Natural killer cell treated with Interleukin-12 subunit alpha and Interleukin-12 subunit beta and Interleukin-15 and Interleukin-18, amount 100 ng/mL, for 72 hours (primary cell): ENCODE measurements at places on chromosomes 16 and 17.

DNA sequence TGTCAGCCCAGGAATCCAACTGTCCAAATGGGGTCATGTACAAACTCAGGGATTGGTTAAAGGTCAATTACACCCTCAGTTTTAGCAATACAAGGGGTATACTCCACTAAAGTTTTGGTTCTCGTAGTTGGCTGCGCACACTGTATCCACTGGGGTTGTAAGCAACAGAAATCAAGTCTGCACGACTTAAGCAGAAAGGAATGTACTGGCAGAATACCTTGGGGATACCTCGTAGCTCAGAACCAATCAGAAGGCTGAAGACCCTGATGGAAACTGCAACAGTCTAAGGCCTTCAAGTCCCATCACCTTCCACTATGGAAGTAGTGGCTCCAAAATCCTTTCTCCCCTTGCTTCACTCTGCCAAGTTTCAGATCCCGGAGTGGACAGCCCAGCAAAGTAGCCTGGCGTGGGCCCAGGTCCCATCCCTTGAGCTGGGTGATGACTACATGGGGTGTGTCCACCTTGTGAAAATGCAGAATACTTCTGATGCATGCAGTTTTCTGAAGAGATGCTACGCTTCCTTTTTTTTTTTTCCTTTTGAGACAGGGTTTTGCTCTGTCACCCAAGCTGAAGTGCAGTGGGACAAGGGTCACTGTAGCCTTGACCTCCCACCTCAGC is 21.1 kb upstream of the RPH3AL start:
- DNase-seq: no peak

- DNase-seq: peak; percentile 85
These were observed 31.7 kb upstream of the ARL4D start for GRCh38 chr17:43366891-43367736.

DNA sequence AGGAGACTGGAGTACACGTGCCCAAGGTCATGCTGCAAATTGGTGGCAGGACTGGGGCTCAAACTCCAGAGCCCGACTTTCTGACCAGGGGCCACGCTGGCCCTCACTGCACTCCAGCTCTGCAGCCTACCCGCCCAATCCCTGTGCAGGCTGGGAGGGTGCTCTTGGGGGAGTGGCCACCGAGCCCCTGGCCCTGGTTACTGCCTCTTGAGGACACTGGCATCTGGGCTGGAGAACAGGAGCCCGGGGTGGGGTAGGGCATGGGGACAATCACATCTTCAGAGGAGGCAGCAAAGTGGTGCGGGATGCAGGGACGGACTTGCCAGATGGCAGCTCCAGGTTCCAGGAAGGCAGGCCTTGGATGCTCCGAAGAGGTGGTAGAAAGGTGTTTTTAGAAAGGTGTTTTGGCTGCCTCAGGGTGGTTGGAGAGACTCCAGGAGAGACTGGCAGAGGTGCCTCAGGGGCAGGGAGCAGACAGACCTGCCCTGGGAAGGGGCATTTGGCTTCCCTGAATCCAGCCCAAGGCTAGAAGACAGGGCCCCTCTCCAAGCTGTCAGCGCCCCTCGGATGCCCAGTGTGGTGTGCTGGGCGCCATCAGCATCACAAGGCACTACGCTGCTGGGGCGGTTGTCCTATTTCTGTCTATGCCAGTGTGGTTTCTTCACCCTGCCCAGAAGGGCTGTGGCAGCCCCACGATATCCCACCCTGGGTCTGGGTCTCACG is 220.6 kb downstream of the NTN1 start:
- no peak for DNase-seq

- no peak for DNase-seq
These were observed 257.1 kb downstream of the FTO start for GRCh38 chr16:53960954-53961616.

DNA sequence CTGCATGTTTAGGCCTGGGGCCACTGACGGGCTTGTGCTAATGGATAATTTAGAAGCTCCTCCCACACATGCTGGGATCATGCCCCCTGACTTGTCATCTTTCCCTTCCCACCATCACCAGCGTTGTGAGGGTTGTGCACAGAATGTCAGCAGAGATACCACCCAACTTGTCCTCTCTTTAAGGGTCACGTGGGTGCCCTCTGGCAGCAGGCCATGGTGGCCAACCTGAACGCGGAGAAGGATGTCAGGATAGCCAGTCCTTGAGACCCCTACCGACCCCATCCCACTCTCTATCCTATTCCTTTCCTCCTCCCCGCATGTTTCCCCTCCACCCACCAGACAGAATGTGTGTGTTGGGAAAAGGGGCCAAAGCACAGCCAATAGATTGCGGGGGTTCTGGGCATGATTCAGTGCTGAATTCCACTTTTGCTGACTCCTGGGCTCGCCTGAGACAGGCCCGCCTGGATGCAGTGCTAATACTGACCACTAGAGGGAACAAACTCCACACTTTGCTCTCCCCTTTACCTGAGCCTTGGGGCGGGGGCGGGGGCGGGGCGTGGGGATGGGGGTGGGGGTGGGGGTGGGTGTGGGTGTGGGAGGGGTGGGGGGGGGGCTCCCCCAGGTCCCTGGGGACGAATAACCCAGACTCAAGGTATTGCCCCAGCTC is at the start of gene GH2:
Gene GH2 (minus strand): TSS at position 10 of the 667 bp plus-strand sequence. CDS start 143 bp downstream, outside the sequence.
- DNase-seq: no peak

GRCh38 chr16:79928142-79928873 is 327.8 kb upstream of the MAF start:
- no peak for DNase-seq

DNA sequence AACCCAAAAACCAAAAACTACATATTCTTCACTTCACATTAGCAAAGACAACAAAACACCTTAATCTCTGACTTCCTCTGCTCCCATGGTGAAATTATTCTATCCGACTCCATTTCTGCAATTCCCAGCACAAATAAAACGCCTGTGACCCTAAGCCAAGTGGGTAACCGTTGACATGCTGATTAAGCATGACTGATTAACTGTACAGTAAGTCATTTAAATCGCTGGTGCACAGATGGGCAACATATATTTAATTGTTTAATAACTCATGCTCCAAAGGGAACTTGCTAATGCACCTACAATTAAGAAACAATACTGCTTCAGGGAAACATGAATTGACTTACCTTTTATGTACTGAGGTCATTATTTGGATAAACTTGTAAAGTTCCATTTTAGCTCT is 436.7 kb downstream of the KIF2B start:
- DNase-seq: no peak

DNA sequence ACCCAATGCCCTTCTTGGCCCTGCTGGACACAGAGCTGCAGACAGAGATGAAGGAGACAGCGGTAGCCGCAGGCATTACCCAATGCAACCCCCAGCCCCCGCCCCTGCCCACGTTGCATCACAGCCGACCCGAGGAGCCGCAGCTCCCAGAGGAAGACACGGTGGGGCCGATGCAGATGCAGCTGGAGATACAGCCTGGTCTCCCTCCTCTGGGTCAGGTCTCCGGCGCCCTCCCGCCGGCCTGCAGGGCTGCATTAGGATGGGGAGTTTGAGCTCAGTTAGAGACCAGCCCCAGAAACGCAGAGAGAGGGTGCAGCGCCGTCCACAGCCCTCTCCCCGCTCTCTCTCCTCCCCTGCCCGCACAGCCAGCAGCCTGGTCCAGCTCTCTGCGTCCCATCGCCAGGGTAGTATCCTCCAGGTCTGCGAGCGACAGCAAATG is 19.4 kb upstream of the UBE2I start:
- DNase-seq: no peak

- DNase-seq: no peak
These were observed 8.8 kb downstream of the TAX1BP3 start for GRCh38 chr17:3659541-3660111.

- no peak for DNase-seq
These were observed 52.6 kb downstream of the RAB11FIP4 start for GRCh38 chr17:31444026-31444425.

DNA sequence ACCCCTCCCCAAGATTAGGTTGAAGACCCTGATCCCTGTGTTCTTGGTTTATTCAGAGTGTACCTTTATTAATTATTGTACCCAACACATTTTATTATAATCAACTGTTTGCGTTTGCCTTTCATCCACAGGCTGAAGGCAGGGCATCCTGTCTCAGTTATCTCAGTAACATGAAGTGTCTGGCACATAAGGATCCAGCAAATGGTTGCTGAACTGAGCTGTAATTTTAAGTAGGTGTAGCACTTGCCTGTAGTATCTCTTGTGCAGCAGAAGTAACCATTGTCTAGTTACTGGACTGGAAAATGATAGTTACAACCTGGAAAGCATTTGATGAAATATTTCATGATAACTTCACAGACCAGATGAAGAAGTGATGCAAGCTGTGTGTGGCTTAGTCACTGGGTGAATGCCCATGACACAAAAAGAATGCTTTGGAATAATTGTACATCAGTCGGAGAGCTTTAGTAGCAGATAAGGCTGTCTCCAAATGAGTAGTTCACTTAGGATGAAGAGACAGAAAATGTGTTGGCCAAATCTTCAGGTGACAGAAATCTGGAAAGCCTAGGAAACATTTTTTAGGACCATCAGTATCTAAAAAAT is 56.6 kb downstream of the ESRP2 start:
- no peak for DNase-seq

- no peak for DNase-seq
These were observed 134.5 kb downstream of the CDH13 start for GRCh38 chr16:82761236-82761635.

- no peak for DNase-seq
These were observed 42.8 kb downstream of the ABCC12 start for GRCh38 chr16:48113001-48113400.

DNA sequence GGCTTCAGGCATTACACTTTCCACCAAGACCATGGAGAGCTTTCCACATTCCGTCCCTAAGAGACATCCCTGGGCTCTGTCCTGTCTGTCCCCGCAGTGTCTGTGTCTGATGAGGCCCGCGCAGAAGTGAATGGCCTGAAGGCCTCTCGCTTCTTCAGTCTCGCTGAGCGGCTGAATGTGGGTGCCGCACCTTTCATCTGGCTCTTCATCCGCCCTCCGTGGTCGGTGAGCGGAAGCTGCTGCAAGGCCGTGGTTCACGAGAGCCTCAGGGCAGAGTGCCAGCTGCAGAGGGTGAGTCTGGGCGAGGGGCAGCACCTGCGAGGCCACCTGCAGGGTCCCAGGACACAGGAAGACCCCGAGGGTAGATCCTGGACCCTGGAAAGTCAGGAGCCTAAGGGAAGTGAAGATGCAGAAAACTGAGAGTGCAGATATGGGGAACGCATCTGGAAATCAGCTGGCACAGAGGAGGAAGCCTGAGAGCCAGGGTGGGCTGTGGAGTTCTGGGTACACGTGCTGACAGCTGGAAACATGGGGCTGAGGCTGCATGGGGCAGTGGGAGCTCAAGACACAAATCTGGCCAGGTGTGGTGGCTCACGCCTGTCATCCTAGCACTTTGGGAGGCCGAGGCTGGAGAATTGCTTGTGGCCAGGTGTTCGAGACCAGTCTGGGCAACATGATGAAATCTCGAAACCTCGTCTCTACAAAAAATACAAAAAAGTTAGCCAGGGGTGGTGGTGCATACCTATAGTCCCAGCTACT is 8.0 kb downstream of the CCNF start:
- no peak for DNase-seq

DNA sequence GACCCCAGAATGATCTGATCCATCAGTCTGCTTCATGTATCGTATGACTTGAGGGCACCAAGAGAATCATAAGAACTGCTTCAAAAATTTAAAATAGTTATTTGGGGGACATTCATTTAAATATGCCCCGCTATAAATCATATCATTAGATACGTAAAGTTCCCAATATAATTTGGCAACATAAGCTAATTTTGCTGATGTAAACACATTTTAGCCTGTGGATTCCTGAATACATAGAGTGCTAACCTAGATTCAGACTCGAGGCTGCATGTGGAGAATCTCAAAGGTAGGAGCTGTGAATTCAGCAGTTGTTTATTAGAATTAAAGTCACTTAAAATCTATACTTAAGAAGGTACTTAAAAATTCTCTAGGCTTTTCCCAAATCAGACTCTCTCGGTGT is 24.9 kb downstream of the ANKFN1 start:
- DNase-seq: no peak

DNA sequence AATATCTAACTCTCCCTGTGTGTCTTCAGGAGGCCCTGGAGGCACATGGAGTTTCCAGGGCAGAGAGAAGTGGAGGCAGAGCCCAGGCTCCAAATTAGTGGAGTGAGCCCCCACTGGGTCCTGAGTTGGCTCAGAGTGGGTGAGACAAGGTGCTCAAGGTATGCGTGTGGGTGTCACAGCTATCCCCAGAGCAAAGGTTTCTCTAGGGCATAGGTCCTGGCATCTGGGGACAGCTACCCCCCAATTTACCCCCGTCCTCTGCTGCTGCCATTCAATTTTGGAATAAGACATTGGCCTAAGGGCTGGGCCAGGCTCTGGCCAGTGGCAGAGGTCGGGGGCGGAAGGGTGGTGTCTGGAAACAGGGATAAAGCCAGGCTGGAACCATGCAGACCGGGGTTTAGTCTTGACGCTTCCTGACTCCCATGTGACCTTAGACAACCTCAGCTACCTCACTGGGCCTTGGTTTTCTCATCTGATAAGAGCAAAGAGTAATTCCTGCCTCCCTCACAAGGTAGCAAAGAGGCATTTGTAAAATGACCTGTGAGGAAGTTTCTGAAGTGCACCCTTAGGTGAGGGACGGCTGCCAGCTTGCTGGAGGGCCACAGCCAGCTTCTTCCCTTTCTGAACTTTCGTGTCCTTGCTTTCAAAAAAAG is 78.2 kb upstream of the TMEM97 start:
- no peak for DNase-seq

DNA sequence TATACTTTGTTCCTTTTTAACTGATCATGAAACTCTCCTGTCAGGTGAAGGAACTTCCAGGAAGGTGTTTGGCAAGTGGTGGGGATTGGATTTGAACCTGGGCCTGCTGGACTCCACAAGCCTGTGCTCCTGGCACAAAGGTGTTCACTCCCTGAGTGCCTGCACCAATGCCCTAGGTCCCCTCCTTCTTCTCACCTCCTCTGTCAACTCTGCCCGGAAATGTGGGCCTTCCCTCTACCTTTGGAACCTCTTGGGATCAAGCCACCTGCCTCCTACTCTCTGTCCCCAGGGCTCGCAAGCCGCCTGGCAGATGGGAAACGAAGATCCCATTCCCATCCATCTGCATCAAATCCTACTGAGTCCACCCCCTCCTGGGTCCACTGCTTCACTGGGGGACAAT is 40.0 kb downstream of the RTN4RL1 start:
- DNase-seq: no peak

DNA sequence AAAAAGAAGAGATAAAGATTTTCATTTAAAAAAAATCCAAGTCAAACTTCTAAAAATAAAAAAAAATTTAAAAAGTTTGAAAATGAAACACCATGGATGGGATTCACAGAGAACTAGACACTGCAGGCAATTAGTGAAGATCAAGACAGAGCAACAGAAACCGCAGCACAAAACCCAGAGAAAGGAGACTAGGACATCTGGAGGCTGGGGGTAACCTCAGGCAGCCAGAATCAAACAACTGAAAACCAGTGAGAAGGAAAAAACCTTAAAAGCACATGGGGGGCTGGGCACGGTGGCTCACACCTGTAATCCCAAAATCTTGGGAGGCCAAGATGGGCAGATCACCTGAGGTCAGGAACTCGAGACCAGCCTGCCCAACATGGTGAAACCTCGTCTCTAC is 30.6 kb downstream of the LITAFD start:
- no peak for DNase-seq
